ENCODE measurements at places on chromosomes 5 and 9.

DNA sequence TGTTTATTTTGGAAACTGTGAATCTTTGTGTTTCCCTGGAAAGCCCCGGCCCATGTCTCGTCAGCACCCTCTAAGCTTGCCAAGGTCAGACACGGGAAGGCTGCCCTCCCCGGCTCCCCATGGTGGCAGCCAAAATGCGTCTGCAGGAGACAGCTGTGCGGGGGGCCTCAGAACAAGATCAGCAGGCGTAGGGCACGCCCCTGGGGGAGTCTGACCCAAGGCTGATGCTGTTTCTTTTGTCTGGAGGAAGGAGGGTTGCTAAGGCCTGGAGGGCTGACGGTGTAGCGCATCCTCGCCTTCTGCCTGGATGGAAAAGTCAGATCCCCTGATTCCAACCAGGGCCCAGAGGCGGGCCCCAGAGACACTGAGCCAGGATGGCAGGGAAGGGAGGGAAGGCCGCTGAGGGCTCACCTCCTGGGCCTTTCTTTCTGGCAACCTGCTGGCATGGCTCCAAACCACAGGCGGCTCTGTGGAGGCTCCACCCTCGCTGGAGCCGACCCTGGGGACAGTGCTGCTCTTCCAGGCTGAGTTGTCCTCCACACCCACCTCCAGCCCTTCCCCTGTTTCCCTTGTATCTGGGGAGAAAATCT, 57.2 kb downstream of the OLFM1 start:
- no peak for DNase-seq

DNA sequence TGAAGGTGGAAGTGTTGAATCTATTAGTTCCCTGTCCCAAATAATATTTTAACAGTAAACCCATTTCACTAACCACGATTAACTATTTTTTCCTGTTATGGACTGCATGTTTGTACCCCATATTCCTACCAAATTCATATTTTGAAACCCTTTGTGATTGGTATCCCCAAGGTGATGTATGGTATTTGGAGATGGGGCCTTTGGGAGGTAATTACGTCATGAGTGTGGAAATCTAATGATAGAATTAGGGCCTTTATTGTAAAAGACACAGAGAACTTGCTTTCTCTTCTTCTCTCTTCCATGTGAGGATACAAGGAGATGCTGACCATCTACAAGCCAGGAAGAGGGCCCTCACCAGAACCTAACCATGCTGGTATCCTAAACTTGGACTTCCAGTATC, 744.7 kb downstream of the DTWD2 start:
- DNase-seq, result no peak

GRCh38 chr5:55410845-55411244, 103.1 kb downstream of the MTREX start:
- DNase-seq, result no peak

GRCh38 chr9:135301271-135302263, 178.0 kb upstream of the PPP1R26 start:
- DNase-seq, result no peak

GRCh38 chr5:52896534-52897237, 92.5 kb upstream of the ITGA2 start:
- no peak for DNase-seq

DNA sequence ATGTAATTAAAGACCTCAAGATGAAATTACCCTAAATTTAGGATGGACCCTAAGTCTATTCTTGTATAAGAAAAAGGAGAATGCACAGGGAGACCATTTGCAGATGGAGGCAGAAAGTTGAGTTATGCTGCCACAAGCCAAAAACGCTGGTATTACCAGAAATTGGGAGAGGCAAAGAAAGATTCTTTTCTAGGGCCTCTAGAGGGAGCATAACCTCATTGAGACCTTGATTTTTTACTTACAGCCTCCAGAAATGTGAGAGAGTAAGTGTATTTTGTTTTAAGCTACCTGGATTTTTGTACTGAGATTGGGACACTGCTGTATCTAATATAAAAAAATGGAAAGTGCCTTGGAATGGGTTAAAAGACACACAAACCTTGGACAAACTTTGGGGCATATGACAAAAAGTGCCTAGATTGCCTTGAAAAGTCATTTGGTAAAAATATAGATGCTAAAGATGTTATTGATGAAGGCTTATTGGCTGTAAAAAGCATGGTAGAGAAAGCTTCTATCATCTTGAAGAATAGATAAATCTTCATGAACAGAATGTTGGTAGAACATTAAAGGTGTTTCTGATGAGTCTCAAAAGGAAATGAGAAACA, 174.7 kb upstream of the PRDM9 start:
- DNase-seq, result no peak

DNA sequence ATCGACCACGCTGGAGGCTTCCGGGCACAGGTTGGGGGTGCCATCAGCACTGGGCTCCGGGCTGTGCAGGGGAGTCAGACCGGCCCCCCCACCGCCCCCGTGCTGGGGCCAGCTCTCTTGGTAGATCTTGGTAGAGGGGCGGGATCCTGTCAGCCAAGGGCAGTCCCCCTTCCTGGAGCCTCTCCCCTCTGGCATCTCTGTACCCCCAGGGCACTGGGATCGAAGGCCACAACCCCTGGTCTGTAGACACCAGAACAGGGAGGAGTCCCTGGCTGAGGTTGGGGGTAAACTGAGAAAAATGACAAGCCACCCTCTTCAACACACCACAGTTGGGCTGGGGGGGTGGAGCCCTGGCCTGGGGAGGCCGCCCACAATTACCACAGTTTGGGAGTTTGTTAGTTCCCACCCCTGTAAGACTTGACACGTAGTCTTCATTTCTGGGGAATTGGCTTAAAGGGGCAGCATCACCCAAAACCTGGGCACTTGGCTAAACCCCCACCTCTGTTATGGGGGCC, 882 bp downstream of the CERCAM start:
- no peak for DNase-seq

DNA sequence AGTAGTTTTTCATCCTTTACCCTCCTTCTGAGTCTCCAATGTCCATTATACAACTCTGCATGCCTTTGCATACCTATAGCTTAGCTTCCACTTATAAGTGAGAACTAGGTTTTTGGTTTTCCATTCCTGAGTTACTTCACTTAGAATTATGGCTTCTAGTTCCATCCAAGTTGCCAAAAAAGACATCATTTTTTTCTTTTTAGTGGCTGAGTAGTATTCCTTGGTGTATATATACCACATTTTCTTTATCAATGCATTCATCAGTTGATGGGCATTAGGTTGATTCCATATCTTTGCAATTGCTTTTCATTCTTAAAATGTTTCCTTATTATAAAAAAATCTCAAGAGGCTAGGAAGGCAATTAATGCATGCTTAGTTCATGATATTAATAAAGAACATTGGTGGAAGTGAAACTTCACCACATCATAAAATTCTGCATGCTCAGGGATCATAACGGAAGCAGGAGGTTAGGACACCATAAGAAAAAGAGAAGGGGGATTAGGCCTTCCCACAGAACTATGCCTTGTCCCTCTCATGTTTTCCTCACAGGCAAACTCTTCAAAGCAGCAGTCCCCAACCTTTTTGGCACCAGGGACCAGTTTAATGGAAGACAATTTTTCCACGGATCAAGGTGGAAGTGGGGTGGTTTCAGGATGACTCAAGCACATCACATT, 105.2 kb downstream of the FRMD3 start:
- no peak for DNase-seq

DNA sequence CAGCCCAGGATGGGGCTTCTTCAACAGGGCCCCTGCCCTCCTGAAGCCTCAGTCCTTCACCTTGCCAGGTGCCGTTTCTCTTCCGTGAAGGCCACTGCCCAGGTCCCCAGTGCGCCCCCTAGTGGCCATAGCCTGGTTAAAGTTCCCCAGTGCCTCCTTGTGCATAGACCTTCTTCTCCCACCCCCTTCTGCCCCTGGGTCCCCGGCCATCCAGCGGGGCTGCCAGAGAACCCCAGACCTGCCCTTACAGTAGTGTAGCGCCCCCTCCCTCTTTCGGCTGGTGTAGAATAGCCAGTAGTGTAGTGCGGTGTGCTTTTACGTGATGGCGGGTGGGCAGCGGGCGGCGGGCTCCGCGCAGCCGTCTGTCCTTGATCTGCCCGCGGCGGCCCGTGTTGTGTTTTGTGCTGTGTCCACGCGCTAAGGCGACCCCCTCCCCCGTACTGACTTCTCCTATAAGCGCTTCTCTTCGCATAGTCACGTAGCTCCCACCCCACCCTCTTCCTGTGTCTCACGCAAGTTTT, 23.6 kb downstream of the PCDHGC5 start:
- peak; percentile 51 for DNase-seq

DNA sequence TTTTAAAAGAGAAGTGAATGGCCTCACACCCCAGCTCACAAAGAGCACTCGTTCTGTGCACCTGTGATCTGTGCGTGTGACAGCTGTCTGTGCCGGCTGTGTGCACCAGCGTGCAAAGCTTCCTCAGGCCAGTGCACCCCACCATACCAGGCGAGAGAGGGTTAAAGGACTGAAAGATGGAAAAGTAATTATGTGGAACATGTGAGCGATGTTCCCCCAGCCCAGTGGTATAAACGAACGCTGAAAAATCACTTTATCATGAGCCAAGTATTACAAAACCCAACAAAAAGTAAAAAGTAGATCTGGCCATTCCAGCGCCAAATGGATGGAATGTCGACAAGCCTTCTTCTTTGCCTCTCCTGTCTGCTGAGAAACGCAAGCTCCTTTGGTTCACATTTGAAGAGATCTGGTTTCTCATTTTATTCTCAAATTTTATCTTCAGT, 53.7 kb downstream of the IPPK start:
- no peak for DNase-seq

- no peak for DNase-seq
Measured at GRCh38 chr5:103465891-103466290, 96.7 kb downstream of the NUDT12 start.

DNA sequence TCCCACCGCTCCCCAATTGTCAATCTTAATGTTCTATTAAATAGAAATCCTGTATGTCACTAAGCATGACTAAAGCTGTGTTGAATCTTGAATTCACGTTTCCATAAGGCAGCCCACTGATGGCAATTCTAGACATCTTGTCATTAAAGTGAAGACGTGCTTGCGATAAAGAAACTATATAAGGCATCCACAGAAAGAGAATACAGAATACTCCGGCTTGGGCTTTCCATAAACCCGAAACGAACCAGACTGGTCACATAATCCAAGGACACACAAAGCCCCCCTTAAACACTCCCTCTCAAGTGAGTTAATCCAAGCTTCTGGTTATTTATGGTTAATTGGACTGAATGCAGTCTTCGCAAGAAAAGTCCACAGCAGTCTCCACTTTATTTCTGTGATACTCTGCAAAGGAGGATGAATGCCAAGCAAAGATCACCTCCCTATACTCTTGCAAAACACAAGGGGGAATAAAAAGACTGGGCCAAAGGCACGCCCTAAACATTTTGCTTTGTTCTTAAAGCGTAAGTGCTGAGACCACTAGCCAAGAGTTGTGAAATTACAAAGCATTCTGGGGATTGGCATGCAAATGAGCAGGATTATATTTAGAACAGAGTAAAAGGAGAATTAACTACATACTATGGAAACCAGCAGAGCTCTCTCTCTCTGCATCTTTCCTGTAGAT, 54.7 kb downstream of the DPYSL3 start:
- DNase-seq, result no peak

- no peak for DNase-seq
Measured at GRCh38 chr5:167792514-167792913, 498.9 kb upstream of the WWC1 start.

DNA sequence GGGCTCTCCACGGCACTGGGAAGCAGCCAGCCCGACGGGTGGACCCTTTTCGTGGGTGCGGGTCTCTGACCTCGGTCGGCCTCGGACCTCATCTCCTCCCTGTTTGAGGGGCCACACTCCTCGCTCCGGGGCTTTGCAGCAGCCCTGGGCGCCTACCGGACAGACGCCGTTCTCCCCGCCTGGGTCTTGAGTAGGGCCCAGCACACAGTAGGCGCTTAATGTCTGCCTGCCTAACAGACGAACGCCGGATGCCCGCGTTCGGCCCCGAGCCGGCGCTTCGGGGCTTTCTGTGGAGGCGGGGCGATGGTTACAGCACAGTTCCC, 842 bp upstream of the GTF3C5 start:
- no peak for DNase-seq
